ENCODE measurements at places on chromosomes 1 and 21. TPM values are rescaled to one million over a fixed set of nuclear protein-coding genes. Genes with fewer than 3 reads are reported as not detected.

DNA sequence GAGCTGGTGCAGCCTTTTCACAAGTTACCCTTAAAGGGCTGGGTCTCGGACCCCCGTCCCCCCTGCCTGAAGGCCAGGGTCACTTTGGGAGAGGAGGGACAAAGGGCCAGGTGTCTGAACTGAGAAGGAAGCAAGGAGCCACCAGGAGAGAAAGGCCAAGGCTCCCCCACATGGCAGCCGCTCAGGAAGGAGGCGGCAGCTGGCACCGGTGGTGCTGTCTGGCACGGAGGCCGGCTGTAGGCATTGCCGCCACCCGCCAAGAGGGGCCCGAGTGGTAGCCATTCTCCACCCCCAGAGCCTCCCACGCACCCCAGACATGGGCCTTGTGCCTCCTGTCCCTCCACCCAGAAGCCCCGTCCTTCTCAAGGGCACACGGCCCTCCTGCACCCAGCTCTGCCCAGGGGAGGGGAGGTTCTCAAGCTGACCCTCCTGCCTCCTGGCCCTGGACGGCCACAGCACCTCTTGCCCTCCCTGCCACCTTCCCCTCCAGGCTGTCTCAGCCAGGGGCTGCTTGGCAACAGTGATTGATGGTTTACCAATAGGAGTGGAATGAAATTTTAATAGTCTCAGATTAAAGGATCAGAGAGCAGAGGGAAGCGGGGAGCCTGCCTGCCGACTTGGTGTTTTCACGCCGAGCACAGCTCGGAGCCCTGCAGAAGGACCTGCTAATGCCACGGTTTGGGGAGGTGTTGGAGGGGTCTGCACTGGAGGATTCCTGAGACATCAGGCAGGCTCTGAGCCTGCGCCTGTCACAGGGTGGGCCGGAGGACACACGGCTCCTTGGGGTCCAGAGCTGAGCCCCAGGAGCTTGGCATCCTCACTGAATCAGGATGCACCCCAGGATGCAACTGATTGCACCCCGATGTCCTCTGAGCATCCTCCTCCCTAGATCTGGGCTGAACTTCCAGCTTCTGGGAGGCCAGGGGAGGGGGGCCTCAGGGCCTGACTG is 211.9 kb upstream of the VAMP3 start:
- H3K4me3 ChIP-seq: no peak overlapping the region
- no peaks in the 10 kb centered on the region for H3K36me3 ChIP-seq
- H3K27ac ChIP-seq: no peak overlapping the region
- DNase-seq: no peak

DNA sequence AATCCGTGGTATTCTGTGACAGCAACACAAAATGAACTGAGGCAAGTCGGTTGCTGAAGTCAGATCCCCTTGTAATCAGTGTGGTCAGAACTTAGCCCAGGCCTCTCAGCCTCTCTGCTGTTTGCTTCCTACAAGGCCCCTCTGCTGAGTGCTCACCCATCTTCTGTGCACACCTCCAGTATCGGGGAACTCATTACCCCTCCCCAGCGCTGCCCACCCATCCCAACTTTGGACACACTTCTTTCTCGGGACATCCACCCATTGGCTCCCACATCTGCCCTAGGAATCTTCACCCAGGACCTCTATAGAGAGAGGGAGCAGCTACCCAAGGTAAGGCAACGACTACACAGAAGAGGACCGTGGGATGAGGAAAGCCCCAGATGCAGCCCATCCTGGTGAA is 217.5 kb downstream of the MATN1 start:
- H3K36me3 ChIP-seq: no peaks in the 10 kb centered on the region
- no peak for DNase-seq
- no peaks in the 10 kb centered on the region for H3K4me1 ChIP-seq

CAPN8 gene
- 1.0 TPM for total RNA-seq

ERICH3 gene
- not detected for total RNA-seq
